Motor neuron (in vitro differentiated cells): ENCODE measurements at places on chromosomes 13 and 19.

- peak; percentile 24 for ATAC-seq
Observed at GRCh38 chr19:18488838-18489626, 32.8 kb downstream of the ELL start.

GRCh38 chr19:35767288-35768081, 7.9 kb upstream of the ARHGAP33 start:
- no peak for ATAC-seq

GRCh38 chr19:44755219-44755618, 6.7 kb downstream of the BCL3 start:
- no peak for ATAC-seq

GRCh38 chr19:33914599-33914998, 117.9 kb downstream of the KCTD15 start:
- ATAC-seq: no peak

GRCh38 chr13:80123945-80124344, 217.0 kb downstream of the SPRY2 start:
- ATAC-seq: no peak

- no peak for ATAC-seq
Observed at GRCh38 chr19:18945297-18945696, 4.3 kb upstream of the HOMER3 start.

- ATAC-seq: no peak
Observed at GRCh38 chr13:62906896-62907295, 1491.2 kb upstream of the PCDH20 start.

- ATAC-seq: no peak
Observed at GRCh38 chr13:29858231-29858630, 7.8 kb upstream of the UBL3 start.

- ATAC-seq: no peak
Observed at GRCh38 chr19:12896460-12896859, 5.5 kb downstream of the GCDH start.

DNA sequence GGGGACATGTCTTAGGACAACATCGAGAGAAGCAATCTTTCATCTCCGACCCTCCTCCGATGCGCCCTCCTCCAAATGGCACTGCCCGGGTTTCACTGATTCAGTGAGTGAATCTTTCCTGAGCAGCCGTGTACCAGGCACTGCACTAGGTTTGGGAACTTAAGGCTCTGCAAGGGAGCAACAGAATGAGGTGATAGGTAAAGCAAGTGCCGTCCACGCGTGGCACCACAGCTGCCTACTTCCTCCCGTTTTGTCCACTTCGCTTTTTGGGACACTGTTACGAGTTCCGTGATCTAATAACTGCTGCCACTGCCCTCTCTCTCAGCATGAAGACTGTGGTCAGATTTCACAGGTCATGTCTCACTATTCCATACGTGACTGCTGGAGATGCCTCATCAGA, 131.0 kb downstream of the TEX29 start:
- ATAC-seq: peak; percentile 13

GRCh38 chr13:33937373-33938098, 119.6 kb downstream of the RFC3 start:
- peak; percentile 48 for ATAC-seq

- ATAC-seq: no peak
Observed at GRCh38 chr13:61413572-61414535, 1.8 kb downstream of the PCDH20 start.

DNA sequence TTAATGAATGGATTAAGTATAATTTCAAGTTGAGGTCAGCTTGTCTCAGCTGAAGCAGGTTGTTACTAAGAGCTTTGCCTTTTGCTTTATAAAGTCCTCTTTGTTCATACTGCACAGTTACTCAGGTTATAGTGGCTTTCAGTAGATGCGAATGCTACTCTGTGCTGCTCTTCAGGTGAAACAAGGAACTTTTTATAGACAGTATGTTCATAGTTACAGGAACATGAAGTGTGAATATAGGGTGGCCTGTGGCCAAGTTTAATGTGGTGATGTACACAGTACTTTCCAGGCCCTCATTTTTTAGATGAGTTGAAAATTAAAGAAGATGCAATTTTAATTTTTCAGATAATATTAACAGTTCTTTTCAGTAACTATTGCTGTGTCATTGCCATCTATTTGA, 20.8 kb downstream of the SUGT1 start:
- ATAC-seq: no peak

GRCh38 chr13:26051657-26052311, at the start of gene SHISA2:
TSS of gene SHISA2 (minus strand) at chr13:26052016. CDS start at chr13:26050975, 1,041 bp downstream.
- ATAC-seq: peak; percentile 78

DNA sequence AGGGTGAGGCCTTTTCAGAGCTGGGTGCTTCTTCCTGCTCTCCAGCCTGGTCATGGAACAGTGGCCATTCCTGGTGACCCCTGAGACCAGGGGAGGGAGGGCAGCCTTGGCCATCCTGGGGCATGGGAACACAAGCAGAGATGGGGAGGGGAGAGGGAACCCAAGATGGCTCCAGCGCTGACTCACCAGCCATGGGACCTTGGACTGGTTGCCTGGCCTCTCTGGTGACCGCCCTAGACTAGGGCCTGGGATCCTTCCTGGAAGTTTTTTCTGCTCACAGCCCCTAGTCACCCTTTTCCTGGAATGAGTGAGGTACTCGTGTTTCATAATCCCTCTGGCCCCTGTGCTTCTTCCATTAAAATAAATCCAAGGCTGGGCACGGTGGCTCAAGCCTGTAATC, 3.3 kb upstream of the OPA3 start:
- no peak for ATAC-seq

DNA sequence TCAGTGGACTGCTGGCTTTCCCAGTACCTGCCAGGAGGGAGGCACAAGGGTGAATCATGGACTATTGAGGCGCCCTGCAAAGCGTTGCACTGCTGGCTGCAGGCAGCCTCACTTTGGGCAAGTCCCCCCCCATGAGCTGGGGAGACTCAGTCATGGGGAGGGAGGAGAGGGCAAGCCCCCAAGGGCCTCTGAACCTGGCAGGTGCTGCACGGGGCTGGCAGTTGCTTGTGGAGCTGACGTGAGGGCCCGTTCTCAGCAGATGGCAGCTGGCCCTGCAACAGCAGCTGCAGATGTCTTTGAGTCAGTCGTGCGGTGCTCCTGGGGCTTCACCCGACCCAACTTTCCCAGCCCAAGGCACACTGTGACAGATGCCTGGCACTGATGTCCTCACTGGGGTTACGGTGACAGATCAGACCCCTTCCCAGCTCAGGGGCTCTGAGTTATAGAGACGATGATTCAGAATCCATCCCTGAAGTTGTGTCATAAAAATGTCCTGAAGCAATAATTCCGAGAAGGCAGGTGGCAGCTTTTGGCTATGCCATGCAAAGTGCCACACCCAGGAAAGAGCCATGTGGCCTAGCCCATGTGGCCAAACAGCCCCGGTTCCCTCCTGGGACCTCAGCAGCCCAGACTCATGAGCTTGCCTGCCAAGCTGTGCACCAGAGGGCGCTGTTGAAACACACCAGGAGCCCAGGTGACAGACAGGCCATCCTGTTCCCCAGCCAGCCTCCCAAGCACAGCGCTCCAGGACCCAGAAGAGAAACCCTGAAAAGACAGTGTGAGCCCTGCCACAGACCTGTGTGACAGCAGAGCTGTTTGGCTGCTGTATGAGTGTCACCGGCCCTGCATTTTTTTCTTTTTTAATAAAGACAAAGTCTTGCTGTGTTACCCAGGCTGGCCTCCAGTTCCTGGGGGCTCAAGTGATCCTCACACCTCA, 53.6 kb upstream of the LDLR start:
- ATAC-seq: peak; percentile 98

GRCh38 chr19:54464044-54464629, 559 bp upstream of the LENG9 start:
- ATAC-seq: peak; percentile 49

- ATAC-seq: no peak
Observed at GRCh38 chr13:44972956-44973581, 16.2 kb downstream of the NUFIP1 start.

- ATAC-seq: no peak
Observed at GRCh38 chr13:27353708-27354107, 70.7 kb upstream of the GTF3A start.

DNA sequence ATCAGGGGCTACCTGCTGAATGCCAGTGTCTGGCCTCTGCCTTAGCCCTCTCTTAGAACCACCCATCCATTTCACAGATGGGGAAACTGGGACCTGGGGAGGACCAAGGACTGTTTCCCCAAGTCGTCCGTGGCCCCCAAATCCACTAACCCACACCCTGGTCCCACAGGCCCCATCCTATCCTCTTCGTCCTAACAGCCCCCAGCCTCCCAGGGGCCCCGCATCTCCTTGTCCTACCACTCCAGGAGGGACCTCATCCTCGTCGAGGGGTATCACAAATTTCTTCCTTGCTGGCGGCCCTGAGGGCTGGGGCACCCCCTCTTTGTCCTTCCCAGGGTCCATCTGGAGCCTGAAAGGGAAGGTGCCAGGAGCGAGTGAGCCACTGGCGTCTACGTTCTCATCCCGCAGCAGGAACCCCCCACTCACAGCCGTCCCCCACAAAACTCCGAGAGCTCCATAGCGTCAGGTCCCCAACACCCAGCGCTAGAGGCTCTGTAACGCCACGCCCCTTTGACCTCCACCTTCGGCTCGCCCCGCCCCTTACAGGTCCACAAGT, 606 bp downstream of the ERCC1 start:
- ATAC-seq: no peak

GRCh38 chr19:14517840-14518505, at the start of gene DNAJB1:
TSS of gene DNAJB1 (minus strand) at chr19:14518397. CDS start at chr19:14518349, 48 bp downstream.
- ATAC-seq: peak; percentile 53

- ATAC-seq: peak; percentile 73
Observed at GRCh38 chr13:25371875-25372283, at the start of gene ATP8A2. TSS of gene ATP8A2 (plus strand) at chr13:25371974. CDS start at chr13:25372213, 239 bp downstream.

DNA sequence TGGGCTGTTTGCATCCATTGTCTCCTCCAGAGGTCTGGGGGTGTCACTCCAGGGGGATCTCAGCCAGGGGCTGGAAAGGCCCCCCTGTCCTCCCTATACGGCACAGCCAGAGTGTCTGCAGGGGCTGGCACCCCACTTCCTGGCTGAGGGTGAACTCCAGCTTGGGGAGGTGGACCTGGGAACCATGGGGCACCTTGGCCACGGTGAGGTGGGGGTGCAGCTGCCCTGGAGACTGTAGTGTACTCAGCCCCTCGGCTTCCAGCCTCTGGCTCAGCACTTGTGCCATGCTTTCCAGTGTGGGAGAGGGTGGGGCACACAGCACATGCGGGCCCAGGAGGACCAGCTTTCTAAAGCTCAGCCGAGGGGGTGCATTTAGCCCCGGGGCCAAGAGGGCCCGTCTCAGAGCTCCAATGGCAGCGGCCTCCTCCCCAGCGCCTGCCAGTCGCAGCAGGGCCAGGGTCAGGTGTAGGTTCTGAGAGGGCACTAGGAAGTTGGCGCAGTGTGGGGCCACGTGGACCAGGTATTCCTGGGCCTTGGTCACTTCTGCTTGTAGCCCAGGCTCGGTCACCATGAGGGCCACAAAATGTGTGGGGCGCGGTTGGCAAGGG, 1.4 kb downstream of the LENG9 start:
- ATAC-seq: no peak

DNA sequence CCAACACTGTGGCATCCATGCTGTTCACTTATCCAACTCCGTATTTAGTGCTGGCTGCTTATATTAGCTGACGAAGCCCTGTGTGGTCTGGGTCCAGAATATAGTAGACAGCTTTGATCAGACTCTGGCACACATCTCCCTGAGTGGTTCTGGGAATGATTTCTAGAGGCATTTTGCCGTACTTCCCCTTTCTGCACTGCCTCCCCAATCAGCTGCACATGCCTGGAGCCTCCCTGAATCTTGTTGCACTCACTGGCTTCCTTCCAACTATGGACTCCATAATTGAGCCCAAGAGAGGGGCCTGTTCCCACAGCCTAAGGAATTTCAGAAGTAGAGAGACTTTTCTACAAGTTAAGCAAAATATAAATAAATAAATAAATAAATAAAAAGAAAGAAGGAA, 30.4 kb upstream of the PCDH8 start:
- no peak for ATAC-seq

- no peak for ATAC-seq
Observed at GRCh38 chr19:18773682-18774081, 17.4 kb downstream of the COMP start.

DNA sequence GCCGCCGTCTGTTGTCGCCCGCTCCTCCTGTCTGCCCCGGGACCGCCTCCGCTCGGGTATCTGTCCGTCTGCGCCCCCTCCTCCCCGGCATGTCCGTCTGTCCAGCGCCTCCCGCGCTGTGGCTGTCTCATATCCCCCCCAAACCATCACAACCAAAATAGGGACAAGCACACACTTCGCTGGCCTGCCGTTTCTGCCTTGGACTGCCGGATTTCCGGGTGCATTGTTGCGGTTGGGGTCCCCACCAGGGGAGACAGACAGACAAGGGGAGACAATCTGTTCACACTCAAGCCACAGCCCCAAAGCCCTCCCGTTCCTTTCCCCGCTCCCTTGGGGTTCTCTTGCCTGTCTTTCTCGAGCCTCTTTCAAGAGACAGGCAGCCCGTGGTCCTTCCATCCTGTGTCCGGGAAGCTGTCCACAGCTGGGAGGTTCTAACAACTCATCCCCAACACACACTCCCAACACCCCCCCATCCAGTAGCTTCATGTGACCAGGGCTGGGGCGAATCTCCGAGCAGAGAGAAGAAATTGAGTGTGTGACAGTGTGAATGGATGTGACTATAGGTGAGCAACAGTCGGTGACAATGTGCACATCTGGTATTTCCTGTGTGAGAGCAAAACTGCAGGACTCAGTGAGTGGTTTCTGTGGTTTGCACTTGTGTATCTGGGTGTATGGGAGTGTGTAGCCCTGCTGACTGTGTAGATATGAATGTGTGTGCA, 16.5 kb upstream of the FOSB start:
- ATAC-seq: peak; percentile 2

GRCh38 chr19:54160854-54161253, 1.3 kb upstream of the LENG1 start:
- ATAC-seq: no peak

GRCh38 chr19:14320253-14320652, 61.0 kb upstream of the ADGRE5 start:
- no peak for ATAC-seq

GRCh38 chr19:45187421-45188100, 9.0 kb downstream of the BLOC1S3 start:
- no peak for ATAC-seq

DNA sequence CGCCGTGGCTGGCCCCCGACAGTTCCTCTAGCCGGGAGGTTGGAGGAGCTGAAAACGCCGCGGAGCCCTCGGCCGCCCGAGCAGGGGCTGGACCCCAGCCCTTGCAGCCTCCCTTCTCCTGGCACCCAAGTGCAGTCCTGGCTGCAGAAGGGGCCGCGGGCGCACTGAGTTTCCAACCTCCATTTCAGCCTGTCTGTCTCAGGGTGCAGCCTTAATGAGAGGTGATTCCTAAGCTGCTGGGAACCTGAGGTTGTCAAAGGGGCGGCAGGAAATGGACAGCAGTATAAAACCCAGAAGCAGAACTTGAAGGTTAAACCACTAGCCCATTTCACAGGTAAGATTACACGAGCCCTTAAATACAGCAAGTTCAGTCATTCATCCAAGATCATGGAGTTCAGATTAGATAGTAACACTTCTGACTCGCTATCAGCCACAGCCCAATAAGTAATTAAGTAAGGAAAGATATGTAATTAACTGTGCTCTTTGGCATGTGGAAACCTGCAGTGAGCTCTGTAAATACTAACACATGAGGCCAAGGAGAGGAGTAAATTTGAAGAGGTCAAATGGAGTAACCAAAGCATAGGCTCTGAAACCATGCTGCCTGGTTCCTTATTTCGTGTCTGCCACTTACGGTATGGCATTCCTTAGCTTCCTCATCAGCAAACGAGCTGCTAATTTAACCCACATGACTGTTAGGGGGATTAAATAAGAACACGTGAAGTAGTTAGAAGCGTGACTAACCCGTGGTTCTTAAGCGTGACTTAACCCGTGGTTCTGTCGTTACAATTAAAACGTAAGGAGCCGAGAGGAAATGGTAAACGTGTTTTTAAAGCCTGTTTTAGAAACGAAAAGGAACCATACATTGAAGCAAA, 686 bp downstream of the SETDB2 start:
- peak; percentile 23 for ATAC-seq

- ATAC-seq: peak; percentile 27
Observed at GRCh38 chr13:75376792-75377402, 105.1 kb downstream of the TBC1D4 start.
